ENCODE measurements at places on chromosomes 4 and X.

DNA sequence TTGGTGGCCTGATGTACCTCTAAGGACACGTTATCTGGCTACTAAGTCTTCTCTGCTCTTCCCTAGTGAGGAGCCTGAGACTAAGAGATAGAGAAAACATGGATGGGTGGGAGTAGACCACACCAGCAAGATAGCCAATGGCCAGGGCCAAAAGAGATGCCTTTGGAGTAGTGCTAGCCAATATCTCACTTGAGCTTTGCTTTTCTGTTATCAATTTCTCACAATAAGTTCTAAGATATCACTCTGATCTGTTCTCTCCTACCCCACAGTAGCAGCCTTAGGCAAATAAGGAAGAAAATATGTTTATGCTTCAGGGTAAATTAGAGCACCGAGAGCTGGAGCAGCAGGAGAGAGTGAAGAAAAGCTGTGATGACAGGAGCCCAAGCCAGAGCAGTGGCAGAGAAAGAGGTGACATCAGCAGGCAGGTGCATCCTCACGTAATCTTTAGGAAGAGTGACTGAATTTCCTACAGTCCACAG is 343.9 kb upstream of the NOCT start:
- DNase-seq, result no peak

DNA sequence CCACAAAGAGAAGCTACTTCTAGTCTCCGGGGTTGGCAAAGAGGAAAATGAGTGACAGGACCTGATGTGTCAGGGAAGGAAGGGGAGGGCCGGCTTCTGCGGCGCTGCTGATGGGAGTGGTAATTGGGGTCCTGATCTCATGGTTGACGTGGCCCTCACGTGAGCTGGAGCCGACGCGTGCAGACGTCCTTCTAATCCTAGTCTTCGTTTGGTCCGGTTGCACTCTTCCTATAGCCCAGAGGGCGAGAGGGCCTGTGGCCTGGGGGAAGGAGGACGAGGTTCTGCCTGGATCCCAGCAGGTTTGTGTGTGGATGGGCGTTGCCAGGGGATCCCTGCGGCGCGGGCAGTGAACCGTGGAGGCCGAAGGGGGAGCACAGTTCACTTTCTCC is at the start of gene ARMCX1:
TSS of gene ARMCX1 (plus strand) at position 186 of the 389 bp plus-strand sequence. CDS start 2,384 bp downstream, outside the sequence.
- peak; percentile 7 for DNase-seq

DNA sequence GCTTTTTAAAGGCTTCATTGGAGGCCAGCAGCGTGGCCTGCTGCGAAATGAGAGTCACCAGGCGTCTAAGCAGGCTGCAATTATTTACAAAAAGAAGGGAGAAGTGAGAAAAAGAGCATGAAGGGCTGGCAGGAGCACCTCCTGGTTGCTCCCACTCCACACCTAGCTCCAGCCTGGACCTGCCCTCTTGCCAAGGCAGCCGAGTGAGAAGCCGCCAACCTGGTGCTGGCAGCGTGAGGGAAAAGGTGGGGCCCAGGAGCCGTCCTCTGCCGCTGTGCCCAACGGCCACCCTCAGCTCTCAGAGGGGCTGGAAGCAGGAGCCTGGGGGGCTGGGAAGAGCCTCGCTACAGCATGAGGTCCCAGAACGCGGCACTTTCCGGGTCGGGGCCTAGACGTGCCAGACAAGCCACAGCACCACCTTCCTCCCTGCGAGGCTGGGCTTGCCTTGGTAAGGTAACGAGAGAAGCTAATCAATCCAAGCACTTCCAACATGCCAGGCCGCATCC is 16.3 kb downstream of the SLC6A8 start:
- DNase-seq, result no peak

DNA sequence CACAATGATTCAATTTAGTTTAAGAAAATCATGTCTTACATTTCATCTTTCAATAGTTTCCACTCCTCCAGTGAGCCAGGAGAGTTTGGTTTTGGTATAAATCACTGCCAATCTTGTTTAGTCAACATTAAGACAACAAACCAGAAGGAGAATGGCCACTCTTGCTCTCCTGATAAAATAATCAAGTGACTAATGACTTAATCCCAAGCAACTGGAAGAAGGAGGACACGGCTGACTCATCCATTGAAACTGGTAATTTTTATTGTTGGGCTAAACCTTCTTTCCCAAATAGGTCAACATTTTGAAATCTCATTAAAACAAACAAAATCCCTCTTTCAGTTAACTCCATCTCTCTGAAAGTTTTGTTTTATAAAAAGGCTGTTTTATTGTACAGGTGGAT is 230.2 kb downstream of the CLCN4 start:
- no peak for DNase-seq

DNA sequence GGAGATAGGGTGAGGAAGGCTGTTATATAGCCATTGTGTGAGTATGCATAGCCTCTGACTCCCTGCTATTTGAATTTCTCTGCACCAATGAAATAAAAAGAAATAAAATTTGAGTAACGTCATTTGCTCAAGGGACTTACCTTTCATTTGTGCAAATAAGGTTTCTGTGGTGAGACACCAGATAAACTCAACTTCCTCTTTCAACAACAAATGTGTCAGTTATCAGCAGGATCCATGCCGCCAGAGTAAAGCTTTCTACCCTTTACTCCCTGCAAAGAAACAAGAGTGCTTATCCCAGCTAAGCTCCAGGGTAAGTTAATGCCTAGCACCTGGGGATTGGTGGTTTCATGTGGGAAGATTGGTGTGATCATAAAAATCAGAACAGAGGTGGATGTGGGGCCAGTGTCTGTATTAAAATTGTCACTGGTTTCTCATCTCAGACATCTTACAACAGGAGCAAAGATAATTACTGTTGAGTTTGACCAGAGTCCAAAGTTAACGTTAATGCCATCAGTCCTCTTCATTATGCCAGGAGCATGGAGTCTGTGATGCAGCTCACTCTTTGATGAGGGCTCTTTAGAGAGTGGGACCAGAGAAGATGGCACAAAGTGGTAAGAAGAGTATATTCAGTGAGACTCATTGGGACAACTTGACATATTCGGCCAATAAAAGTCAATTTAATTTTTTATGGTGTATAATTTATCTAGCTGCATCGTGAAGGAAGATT is at the start of gene P2RY10:
TSS of gene P2RY10 (plus strand) at position 206 of the 727 bp plus-strand sequence. CDS start 15,130 bp downstream, outside the sequence.
- DNase-seq, result no peak

- no peak for DNase-seq
Measured at GRCh38 chr4:138629669-138630068, 385.9 kb upstream of the NOCT start.

GRCh38 chr4:96986816-96987215 is 1146.9 kb downstream of the PDHA2 start:
- no peak for DNase-seq

DNA sequence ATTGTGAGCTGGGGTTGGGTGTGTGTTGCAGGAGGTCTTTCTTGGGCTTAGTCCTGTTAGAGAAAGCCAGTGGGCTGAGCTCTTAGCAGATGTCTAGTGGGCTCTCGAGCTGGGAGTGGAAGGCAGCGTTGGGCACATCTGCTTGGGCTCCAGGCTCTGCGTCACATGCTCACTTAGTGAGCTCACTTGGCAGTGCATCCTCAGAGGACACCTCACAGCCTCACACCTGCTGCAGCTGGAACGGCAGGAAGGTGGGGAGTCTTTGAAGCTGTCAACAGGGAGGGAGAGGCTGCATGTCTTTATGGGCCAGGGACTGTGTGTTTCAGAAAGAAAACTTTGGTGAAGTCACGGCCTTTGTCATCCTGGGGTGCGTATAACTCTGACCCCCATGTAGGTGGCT is 82.2 kb downstream of the PSAPL1 start:
- no peak for DNase-seq

- DNase-seq, result peak; percentile 72
Measured at GRCh38 chr4:86895692-86896488, 3.7 kb upstream of the C4orf36 start.

- peak; percentile 11 for DNase-seq
Measured at GRCh38 chr4:185640811-185641675, 105.7 kb upstream of the PDLIM3 start.

DNA sequence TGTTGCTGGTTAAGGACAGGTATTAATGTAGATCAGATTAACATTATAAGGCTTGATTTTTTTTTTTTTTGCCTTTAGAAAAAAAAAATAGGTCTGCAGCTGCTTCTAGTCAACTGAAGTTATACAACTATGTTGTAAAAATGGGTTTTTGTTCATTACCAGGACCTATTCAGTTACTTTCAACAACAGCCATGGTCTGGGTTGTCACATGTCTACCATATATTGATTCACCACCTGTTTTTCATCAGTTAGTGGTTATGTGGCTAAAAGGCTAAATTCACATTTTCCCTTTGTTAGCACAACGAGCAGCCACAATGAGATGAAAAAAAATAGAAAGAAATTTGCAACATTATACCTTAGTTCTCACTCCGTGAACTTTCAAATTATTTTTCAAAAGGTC is 45.5 kb downstream of the GLRB start:
- DNase-seq, result no peak

GRCh38 chrX:98956014-98956413 is 1454.1 kb downstream of the PCDH19 start:
- DNase-seq, result no peak

Data from NCI-H526 (cell line).